ENCODE measurements at places on chromosomes 6 and 20.

- no peak for DNase-seq
These were observed 505.5 kb downstream of the PRIM2 start for GRCh38 chr6:57822896-57823358.

DNA sequence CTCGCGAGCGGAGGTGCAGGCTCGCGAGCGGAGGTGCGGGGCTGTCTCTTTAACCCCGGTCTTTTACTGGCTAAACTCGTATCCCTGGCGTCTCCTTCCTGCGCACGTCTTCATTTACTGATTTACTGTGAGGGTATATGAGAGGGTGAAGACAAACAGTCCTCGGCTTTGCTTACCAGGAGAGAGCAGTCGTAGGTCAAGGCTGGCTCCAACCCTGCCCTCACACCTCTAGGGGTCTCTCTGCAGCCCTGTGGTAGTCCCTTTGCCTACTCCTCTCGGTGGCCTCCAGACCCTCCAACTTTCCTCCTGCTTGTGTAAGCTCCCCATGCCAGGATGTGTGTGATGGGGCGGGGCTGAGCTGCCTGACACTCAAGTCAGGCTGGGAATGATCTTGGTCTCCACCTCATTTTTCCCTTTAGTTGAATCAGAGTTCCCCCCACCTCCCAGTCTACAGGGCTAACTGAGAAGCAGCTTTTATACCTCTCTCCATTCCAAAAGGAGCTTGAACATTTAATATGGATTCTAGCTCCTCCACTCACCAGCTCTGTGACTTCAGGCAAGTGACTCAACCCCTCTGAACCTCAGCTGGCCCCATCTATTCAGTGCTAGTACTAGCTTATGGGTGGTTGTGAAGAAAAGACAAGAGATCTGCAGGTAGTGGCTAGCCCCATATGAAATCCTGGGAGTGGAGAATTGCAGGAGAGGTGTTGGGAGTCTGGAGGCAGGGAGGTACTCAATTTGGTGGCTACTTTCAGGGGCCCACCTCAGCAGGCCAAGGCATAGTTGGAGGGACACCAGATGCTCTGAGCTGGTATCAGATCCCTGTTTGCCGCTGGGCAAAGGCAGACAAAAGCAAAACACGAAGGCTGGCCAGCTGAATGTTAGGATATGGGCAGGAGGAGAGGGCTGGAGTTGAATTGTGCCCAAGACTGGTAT lies 902 bp downstream of the SLC29A1 start:
- no peak for DNase-seq

GRCh38 chr20:64269604-64270411 lies 14.3 kb downstream of the PCMTD2 start:
- DNase-seq = no peak

GRCh38 chr6:7304821-7305220 lies 8.2 kb downstream of the SSR1 start:
- DNase-seq = no peak

DNA sequence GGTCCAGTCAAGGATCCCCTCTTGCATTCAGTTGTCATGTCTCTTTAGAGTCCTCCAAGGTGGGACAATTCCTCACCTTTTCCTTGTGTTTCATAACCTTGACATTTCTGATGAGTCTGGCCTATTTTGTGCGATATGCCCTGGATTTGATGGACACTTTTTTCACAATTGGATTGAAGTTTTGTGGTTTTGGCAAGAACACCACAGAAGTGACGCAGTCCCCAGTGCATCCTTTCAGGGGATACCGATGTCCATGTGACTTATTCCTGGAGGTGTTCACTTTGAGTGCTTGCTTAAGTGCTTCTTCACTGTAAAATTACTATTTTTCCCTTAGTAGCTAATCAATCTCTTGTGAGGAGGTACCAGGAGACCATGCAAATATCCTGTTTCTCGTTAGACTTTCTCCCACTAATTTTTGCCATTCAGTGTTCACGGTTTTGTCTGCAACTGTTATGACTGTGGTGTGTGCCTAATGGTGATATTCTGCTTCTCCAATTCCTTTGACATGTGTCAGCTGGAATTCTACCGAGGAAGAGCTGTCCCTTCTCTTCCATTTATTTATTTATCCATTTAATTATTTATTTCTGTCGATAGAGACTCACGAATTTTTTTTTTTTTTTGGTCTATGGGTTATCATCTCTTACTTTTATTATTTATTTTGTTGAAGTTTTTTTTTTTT lies 30.8 kb downstream of the BPIFB4 start:
- no peak for DNase-seq

- no peak for DNase-seq
These were observed 22.7 kb upstream of the GOPC start for GRCh38 chr6:117624869-117625481.

DNA sequence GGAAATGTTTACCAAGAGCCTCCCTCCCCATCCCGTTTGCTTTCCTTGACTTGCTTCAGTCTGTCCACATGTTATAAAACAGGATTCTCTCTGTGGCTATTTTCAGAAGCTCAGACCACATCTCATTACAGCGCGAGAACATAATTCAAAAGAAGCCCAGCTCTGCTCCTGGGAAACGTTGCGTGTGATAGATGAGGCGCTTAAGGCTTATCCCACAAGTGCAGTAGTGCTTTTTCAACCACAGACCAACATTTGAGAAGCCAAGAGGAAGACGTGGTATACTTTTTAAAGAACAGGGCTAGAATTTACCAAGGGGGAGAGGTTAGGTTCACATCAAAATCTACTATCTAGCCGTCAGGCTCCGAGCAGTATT lies 239.5 kb downstream of the SLC24A3 start:
- DNase-seq = no peak

- DNase-seq = no peak
These were observed 173.3 kb downstream of the CENPW start for GRCh38 chr6:126513198-126513597.

DNA sequence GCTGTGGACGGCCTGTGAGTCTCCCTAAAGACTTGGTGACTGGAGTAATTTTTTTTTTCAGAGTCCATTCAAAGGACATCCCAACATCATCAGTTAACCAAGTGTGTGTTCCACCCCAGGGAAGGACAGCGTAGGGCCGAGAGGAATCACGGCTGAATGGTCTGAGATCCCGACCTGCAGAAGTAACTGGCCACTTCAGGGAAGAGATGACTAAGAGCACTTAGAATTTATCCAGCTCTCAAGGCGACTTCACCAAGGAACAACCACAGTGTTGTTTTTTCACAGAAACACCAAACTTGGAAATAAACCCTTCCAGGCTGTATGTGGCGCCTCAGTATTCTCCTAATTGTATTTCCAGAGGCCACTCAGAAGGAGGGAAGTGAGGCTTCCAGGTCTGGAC lies 231.6 kb downstream of the FNDC1 start:
- DNase-seq = no peak

DNA sequence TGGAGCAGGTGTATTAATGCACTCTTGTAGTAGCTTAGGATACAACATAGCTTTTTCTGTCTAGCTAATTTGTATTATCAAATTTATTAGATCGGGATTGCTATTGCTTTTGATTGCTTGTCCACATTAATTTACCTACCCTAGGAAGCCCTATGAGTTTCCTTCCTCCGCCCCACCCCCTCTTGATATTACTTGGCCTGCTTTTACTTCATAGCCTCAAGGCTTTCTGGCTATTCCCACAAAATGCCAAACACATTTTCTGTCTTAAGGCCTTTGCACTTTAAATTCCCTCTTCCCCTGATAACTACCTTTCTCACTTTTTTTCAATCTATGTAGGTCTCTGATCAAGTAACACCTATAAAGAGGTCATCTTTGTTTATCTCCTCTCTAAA lies 99.1 kb upstream of the PRSS16 start:
- no peak for DNase-seq

- DNase-seq = no peak
These were observed 128.3 kb upstream of the TBX18 start for GRCh38 chr6:84892671-84893070.

DNA sequence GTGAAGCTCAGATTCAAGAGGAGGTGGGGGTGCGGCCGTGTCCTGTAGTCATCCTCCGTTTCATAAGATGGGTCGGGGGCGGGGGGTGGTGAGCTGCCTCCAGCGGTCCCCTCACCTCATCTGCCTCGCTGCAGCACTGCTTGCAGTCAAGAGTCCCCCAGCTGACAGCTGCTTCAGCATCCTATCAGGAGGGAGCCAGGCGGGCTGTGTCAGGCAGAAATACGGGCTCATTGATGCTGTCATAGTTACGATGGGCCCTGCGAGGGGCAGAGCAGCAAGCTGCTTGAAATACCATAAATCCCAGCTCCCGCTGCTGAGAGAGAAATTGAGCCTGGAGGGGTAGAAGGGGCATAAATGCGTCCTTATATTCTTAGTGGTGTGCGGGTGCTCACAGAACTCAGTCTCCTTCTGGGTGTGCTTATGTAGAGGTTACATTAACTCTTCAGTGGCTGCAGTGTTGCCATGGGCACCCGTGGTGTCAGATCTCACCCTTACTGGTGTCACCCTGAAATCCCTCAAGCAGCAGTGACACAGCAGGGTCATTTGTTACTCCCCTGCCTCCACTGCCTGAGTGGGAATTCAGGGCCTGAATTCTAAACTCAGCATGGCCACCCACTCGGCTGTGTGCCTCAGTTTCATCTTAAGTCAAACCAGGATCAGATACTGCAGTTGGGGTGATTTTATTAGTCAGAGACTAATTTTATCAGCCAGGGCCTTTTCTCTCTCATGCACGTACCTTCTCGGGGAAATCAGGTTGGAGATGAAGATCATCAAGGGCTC lies 21.8 kb downstream of the CCDC167 start:
- DNase-seq = no peak

GRCh38 chr20:48230216-48230615 lies 444.9 kb upstream of the SULF2 start:
- DNase-seq = no peak

DNA sequence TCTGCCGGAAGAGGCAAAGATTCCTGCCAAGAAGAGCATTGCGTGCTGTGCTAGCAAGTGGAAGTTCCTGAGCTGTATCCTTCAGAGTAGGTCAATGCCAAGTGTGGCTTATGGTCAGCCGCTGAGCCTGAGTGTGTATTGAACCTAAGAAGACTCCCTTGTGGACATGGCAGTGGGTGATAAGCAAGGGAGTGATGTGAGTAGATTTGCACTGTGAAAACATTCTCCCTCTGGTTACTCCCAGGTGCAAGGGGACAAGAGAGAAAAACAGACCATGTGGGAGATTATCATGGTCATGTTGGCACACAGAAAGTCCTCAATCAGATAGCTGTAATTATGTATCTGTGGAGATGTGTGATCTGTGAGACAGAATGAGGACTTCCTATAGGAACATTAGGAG lies 6.1 kb upstream of the TMEM74B start:
- no peak for DNase-seq

DNA sequence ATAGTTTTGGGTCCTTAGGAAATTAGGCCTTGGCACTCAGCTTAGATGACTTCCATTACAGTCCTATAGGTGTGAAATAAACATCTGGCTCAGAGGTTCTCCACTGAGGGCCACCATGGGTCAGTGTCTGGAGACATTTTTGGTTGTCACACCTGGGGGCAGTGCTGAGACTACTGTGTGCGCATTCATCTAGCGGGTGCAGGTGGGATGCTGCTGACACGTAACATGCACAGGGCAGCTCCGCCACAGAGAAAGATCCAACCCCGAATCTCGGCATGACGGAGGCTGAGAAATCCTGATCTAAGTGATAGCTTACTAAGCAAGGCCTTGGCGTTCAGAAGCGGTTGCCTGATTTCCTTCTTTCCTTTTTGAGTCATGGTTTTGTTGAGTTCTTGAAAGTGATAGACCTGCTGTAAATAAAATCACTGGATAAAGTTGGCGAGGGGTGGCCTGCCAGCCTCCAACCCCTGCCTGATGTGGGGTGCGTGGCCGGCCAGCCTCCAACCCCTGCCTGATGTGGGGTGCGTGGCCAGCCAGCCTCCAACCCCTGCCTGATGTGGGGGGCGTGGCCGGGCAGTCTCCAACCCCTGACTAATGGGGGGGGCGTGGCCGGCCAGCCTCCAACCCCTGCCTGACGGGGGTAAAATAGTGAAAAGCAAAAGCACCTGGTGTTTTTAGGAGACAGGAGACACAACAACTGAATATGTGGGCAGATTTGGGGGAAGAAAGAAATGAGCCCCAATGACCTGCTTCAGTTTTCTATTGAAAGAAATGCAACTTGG lies 158.1 kb downstream of the CDH26 start:
- no peak for DNase-seq

DNA sequence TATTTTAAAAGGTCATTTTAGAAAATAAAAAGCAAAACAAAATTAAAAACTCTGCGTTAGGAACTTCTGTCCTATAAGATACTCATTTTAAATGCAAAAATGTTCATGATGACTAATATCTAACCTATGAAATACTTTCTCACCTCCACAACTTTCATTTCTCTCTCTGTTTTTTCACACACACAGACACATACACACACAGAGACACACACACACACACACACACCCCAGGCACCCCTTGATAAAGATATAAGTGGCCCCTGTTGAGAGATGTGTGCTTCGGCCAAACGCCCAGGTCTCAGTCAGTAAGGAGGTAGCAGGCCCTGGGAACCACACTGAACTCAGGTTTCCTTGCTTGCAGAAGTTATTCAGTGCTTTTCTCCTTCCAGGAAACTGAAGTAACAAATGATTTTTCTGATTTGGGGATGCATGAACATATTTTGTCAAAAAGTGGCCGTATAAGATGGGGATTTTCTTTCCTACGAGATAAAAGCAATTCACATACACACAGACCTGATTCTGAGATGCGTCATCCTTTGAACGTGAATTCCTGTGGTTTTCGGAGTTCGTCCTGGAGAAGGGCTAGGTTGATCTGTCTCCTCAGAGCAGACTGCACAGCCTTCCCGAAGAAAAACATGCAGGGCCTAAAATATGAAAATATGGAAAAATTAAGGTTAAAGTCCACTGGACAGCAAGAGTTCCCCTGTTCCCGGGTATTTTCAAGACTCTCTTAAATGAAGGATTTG lies 306.8 kb upstream of the FOXQ1 start:
- no peak for DNase-seq

GRCh38 chr20:62741191-62741691 lies 32.6 kb downstream of the NTSR1 start:
- DNase-seq = peak; percentile 15

- no peak for DNase-seq
These were observed 32.5 kb upstream of the SYNCRIP start for GRCh38 chr6:85675030-85675819.

Data from effector memory CD8-positive, alpha-beta T cell (primary cell).